Fibroblast of lung (primary cell): ENCODE measurements at places on chromosomes 1 and 21. TPM values are rescaled to one million over a fixed set of nuclear protein-coding genes. Genes with fewer than 3 reads are reported as not detected.

NMNAT1 gene
- total RNA-seq = 14.4 and 17.2 TPM in 2 replicates

AMY1B gene
- not detected in 2 replicates for total RNA-seq

GSTM3 gene
- 37.0 and 51.4 TPM in 2 replicates for total RNA-seq

ERG gene
- total RNA-seq = under 0.01 and 0.26 TPM in 2 replicates

KRTAP11-1 gene
- total RNA-seq = not detected in 2 replicates

ACOT11 gene
- total RNA-seq = 0.77 and 2.5 TPM in 2 replicates

OPN3 gene
- 20.3 and 32.5 TPM in 2 replicates for total RNA-seq

CSRP1 gene
- total RNA-seq = 158 and 195 TPM in 2 replicates

WDR4 gene
- 9.8 and 10.2 TPM in 2 replicates for total RNA-seq

PDXK gene
- total RNA-seq = 46.2 and 47.4 TPM in 2 replicates

GJA9 gene
- under 0.01 TPM in 1 of 2 replicates, not detected in the other for total RNA-seq

ALDH4A1 gene
- 6.9 and 11.9 TPM in 2 replicates for total RNA-seq

CFAP74 gene
- 0.26 TPM in 1 of 2 replicates, not detected in the other for total RNA-seq

RFX5 gene
- 21.6 and 35.5 TPM in 2 replicates for total RNA-seq

PRAMEF9 gene
- not detected in 2 replicates for total RNA-seq

ANGPTL3 gene
- not detected in 2 replicates for total RNA-seq

TTC24 gene
- not detected in 2 replicates for total RNA-seq

CDK18 gene
- total RNA-seq = 0.33 and 1.5 TPM in 2 replicates

G0S2 gene
- total RNA-seq = 79.1 and 180 TPM in 2 replicates

GPR37L1 gene
- not detected in 2 replicates for total RNA-seq

RGS7 gene
- total RNA-seq = 0.51 and 3.6 TPM in 2 replicates

KRTAP13-2 gene
- total RNA-seq = not detected in 2 replicates

SEC16B gene
- 1.0 and 3.1 TPM in 2 replicates for total RNA-seq

SH2D1B gene
- not detected in 2 replicates for total RNA-seq

INSRR gene
- not detected in 2 replicates for total RNA-seq

SELE gene
- total RNA-seq = not detected in 2 replicates

RGSL1 gene
- total RNA-seq = not detected in 2 replicates

CYP4Z1 gene
- not detected in 2 replicates for total RNA-seq

TFF2 gene
- not detected in 2 replicates for total RNA-seq
